ENCODE measurements at places on chromosomes 1 and 21.

DNA sequence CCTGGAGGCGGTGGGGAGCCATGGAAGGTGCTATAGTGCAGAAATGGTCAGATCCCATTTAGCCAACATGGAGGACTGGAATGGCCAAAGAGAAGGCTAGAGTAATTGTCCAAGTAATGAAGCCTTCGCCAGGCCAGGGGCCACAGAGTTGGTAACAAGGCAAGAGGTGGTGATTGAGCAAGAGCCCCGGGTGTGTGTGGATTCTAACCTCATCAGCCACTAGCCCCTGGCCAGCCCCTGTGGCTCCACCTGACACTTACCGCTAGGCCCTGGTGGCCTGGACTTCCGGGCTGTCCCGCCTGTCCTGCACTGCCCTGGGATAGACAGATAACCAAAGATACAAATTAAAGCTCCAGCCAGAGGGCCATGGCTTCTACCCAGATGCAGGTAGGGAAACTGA is 9.9 kb downstream of the COL9A2 start:
- DNase-seq = no peak

DNA sequence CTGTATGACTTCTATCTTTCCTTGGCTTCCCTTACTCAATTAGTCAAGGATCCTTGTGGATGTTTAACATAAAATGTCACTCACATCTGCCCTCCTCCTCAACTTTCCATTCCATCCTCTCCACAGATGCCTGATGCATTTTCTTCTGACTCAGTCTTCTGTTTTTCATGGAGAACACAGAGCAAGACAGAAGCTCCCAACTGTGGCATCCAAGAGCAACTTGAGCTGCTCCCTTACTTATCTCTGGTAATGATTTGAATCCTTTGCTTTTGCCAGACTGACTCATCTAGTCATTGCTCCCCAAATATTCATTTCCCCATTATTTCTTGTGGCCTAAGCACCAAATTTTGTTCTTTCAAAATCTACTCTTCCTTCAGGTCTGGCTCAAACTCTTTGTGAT is 120.6 kb downstream of the LYPLAL1 start:
- no peak for DNase-seq

GRCh38 chr21:15943009-15943666 is 213.4 kb downstream of the USP25 start:
- DNase-seq = no peak

- peak; percentile 99 for DNase-seq
Measured at GRCh38 chr1:24018611-24019580, 38.8 kb upstream of the SRSF10 start.

- DNase-seq = no peak
Measured at GRCh38 chr1:190711069-190711468, 233.4 kb upstream of the BRINP3 start.

GRCh38 chr1:235923466-235924021 is 56.8 kb upstream of the LYST start:
- no peak for DNase-seq

DNA sequence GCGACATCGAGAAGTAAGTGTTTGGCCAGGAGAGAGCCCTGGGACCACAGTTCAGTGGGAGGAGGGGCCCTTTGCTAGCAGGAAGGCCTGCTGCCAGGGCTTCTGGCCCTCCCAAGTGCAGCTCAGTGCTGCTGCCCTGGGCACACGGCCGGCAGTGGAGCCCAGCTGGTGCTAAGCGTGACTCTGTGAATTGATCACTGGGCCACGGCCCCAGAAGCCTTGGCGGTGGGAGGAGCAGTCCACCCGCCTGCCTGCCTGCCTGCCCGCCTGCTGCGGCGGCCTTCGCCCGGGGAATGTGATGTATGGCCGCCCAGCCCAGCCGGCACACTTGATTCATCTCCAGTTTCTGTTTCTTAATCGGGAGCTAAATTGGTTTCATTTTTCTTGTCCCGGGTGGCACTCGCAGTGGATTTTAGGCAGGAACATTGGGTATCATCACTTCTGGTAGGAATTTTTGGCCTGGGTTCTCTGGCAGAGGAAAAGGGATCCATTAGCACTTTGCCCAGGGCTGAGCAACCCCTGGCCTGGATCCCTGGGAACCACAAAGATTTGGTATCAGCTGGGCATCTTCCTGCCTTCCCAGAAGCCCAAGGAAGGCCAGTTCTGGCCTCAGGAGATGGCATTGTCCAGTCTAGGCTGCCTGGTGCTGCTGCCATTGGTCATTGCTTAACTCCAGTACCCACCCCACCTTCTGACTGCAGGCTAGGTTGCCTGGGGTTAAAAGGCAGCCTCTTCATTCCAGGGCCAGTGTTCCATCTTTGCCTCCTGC is 28.6 kb downstream of the TMEM53 start:
- no peak for DNase-seq

DNA sequence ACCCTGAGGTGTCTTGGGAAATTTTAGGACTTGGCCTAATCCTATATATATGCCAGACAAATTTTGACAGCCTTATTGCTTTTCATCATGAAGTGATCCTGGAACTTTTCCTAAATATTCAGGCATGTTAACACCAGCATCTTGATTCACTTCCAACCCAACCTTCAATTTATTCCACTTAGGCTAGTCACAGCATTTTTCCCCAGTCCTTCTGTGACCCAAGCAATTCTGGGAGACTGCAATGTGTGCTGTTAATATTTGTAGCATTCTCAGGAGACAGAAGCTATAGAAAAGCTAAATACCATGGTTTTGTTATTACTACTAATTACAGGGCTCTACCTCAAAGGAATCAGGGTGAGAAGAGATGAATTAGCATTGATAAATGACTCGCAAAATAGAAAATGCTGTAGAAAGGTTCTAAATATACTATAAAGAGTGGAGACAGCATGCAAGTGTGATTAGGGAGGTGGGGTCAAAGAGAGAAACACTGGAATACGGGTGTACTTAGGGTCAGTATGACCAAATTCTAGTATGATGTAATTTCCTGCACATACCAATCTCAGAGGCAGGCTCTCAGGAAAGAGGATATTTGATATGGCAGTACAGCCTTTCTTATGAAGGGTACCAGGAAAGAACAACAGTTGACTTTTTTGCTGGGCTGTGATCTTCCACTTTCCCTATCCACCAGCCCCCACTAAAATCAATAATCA is 29.1 kb downstream of the PRRX1 start:
- no peak for DNase-seq

- DNase-seq = no peak
Measured at GRCh38 chr1:163537809-163538208, 216.1 kb downstream of the NUF2 start.

DNA sequence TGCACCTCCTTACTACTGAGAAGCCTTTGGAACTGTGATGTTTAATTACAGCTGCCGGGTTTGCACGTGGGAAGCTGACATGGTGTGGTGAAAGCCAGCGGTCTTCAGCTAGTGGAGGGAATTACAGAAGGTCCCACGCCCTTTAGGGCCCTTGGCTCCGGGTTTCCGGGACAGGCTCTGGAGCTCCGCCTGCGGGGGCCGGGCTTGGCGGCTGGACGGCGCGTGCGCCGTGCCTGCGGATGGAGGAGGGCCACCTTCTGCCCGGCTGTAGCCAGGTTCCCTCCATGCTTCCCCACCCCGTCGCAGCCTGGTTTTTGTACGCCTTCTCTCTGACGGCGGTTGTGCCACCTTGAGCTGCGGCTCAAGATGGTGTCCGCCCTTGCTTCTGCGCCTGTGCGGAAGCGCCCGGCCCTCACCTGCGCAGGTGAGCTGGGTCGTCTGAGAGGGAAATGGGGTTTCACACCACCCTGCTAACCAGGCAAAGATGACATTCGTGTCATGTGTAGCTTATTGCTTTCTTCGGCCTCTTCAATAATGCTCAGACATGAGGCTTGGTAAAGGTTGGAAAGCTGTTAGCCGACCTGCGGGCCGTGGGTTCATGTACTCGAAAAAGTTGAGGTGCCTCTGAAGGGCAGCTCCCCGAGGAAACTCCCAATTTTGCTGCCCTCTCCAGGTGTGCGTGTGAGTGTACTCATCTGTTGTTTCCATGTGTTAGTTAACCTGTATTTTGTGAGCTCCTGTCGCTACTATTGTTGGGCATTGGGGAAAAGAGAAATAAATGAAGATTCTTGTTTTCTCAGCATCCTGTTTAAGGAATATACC is 36.6 kb upstream of the OPRD1 start:
- DNase-seq = no peak

DNA sequence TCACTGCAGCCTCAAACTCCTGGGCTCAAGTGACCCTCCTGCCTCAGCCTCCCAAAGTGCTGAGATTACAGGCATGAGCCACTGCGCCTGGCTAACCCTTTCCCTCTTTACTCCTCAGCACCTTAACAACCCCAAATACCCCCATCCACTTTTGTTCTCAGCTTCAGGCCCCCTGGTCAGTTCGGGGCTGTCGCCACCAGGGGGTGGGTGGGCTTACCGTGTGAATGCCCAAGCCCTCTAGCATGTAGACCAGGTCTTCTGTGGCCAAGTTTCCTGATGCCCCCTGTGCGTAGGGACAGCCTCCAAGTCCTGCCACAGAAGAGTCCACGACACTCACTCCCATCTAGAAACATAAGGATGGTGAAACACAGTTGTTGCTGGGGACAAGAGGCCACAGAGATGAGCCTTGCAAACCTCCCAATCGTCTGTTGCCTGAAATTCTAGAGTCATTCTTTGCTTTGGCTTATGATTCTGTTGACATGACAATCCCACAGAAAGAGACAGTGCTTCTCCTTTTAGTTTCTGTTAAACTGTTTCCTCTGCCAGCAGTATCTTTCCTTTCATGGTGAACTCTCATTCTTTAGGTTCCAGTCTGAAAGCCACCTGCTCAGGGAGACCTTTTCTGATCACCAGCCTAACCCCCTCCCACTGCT is 3.8 kb upstream of the GALE start:
- DNase-seq = no peak

DNA sequence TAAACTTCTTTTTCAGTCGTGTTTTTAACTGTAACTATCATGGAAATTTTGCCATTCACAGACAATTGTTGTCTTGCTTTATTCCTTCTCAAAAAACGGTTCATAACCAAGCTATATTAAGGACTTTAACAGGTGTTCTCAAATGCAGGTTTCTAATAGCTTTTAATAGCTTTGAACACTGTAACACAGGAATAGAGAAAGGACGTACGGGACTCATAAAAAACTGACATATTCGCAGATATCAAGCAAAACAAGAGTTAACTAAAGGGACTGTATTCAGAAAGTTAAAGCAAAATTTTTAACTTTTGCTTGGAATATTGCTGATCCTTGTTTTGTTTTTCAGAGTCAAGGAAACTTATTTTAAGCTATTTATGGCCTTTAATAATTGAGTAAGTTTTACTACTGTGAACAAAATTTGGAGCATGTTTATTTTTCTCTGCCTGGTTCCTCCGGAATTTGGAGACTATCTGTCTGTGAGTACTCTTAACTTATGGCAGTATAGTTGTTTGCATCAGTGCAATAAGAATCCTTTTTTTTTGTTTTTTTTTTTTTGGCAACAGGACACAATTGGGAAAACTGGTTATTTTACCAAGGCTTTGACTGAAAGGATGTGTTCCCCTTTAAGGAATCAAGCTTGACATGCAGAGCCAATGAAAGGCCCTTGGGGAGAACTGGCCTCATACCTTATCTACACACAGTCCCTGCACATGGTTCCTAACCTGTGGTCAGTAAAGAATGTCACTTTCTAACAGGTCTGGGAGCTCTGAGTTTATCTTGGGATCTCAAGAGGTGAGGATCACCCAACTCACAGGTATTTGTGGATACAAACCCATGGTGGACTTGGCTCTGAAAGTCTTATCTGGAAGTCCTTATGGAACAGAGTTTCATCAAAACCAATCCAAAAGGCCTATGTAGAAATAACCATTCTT is 5.8 kb upstream of the CD46 start:
- no peak for DNase-seq

DNA sequence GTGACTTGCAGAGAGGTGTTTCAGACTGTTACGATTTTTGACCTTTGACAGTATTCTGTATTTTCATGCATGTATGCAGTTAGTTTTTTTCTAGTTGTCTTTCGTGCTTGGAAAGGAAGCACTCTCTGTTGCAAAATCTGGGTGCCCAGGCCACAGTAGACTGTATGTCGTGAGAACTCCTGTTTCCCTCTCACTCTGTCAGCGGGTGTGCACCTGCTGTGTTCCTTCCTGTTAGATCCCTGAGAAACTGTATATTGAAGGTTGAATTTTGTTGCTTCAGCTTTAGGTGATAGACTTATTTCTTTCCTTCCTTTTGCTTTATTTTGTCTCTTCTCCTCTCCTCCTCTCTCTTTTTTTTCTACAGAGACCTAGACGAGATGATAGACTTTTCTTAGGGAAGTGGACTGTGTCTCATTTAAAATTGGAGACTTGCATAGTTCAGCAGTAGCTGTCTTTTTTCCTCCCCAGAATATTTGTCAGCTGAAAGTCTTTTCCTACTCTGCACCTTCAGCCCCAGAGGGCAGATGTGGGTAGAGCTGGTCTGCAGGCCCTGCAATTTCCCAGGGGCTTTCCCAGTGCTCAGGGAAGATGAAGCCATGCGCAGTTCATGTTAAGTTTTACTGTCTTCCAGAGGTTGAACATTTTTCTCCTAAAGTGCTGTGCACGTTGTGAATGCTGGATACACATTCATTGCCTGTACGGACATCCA is 1.4 kb downstream of the TRAPPC10 start:
- peak; percentile 26 for DNase-seq

DNA sequence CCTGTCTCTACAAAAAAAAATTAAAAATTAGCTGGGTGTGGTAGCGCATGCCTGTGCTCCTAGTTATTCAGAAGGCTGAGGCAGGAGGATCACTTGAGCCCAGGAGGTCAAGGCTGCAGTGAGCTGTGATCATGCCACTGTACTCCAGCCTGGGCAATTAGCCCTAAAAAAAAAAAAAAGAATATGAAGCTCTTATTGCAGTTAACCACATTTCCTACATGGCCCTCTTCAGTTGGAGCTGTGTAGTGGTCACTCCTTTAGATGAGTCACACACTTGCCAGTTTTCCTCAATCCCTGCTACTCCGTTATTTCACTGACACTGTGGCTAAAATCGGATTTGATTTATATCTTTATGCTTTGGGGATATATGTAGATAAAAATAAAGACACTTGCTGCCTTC is 11.8 kb downstream of the NFYC start:
- peak; percentile 27 for DNase-seq

GRCh38 chr1:188006354-188006753 is 1177.6 kb downstream of the PLA2G4A start:
- DNase-seq = no peak

GRCh38 chr21:15894596-15894995 is 164.8 kb downstream of the USP25 start:
- DNase-seq = peak; percentile 65

GRCh38 chr1:32335790-32336590 is at the start of gene MARCKSL1:
MARCKSL1 (minus strand) TSS chr1:32336233; CDS start chr1:32336033, 200 bp downstream.
- DNase-seq = peak; percentile 58

DNA sequence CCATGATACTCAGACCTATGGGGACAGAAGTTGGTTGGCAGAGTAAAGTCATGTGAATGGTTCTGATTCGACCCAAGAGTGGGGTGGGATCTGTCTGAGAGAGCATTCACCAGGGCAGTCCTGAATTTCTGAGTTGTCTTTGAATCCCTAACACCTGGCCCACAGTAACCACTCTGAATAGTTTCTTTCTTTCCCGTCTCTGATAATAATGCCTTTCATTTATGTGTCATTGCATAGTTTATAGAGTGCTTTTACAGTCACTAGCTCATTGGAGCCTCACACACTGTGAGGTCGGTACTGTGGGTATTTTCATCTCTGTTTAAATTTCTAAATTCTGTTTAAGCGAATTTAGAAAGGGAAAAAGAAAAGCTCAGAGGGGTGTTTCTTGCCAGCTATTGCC is 147.1 kb downstream of the C1orf21 start:
- DNase-seq = no peak

- no peak for DNase-seq
Measured at GRCh38 chr21:31576428-31576827, 83.1 kb upstream of the SOD1 start.

All from kidney glomerular epithelial cell (primary cell).